Endothelial cell (in vitro differentiated cells): ENCODE measurements at places on chromosomes 1 and 21.

DNA sequence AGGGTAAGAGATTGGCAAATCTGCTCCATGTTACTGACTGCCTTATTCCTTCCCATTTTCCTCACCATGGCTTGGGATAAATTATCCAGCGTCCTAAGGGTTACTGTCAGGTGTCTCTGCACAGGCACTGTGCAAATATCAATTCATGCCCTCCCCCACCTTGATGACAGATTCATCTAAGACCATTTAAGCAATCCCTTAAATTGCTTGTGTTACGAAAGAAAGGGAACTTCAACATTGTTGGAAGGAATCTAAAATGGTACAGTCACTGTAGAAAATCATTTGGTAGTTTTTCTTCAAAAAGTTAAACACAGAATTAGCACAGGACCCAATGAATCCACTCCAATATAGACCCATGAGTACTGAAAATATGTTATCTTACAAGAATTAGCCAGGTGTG is 17.6 kb upstream of the MTARC2 start:
- no peak for DNase-seq

- DNase-seq = no peak
These were observed 5.5 kb downstream of the ZBTB18 start for GRCh38 chr1:244056577-244056976.

- DNase-seq = no peak
These were observed 115.7 kb upstream of the HIVEP3 start for GRCh38 chr1:42034426-42034825.

DNA sequence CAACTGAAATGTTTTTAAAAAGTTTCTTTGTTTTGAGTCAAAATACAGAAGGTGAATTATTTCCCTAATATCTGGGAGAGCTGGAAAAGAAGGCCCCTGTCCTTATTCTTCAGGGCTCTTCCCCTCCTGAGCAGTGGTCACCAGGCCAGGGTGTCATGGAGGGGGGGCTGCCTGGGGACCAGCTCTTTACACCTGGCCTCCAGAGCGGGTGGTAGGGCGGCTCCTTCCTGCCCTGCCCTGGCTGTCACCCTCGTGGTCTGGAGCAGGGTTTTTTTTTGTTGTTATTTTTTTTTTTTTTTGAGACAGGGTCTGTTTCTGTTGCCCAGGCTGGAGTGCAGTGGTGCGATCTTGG is 6.6 kb downstream of the SKI start:
- DNase-seq = no peak

GRCh38 chr1:2642131-2642559 is 9.3 kb upstream of the MMEL1 start:
- no peak for DNase-seq

GRCh38 chr1:53336146-53336545 is 8.3 kb upstream of the LRP8 start:
- no peak for DNase-seq

GRCh38 chr1:112882271-112882744 is 73.7 kb downstream of the SLC16A1 start:
- DNase-seq = no peak

- no peak for DNase-seq
These were observed 69.5 kb downstream of the EDEM3 start for GRCh38 chr1:184685116-184685515.

DNA sequence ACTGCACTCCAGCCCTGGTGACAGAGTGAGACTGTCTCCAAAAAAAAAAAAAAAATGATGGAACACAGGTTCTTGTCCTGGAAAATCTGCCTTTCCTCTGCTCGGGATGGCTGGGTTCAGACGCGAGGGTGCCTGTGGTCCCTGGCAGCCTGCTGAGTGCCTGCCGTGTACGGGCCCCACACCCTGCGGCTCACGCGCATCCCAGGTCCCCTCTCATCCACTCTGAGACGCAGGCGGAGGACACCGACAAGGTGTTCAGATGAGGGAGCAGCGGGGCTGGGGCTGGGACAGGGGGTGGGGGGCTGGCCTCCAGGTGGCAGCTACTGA is 4.3 kb upstream of the ANKRD65 start:
- no peak for DNase-seq

GRCh38 chr1:222820171-222820712 is 5.4 kb downstream of the DISP1 start:
- no peak for DNase-seq
